ENCODE measurements at places on chromosomes 5 and 9.

- H3K27me3 ChIP-seq: no peaks in the 10 kb centered on the region
- peak overlapping the region; percentile 79 for H3K27ac ChIP-seq
- H3K4me3 ChIP-seq: peak overlapping the region; percentile 65
- H3K4me1 ChIP-seq: peaks cover 57% of the 10 kb centered on the region
- no peak for DNase-seq
These were observed 470 bp upstream of the SLC22A5 start for GRCh38 chr5:132369007-132369473.

DNA sequence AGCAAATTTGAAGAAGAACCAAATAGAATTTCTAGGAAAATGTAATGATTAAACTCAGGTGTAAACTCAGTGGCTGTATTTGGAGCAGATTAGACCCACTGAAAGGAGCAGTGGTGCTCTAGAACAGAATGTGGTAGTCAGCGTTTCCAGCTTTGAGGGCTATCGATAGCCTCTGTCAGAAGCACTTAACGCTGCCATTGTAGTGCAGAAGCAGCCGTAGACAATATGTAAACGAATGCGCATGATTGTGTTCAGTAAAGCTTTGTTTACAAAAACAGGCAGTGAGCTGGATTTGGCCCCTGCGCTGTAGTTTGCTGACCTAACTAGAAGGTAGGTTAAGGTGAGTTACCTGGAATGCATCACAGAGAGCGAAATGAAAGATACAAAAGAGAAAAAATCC, 72.0 kb downstream of the FAM78A start:
- H3K27ac ChIP-seq: no peak overlapping the region
- H3K36me3 ChIP-seq: peaks cover 77% of the 10 kb centered on the region
- no peak overlapping the region for H3K4me3 ChIP-seq
- no peaks in the 10 kb centered on the region for H3K4me1 ChIP-seq
- DNase-seq: no peak
- H3K27me3 ChIP-seq: no peaks in the 10 kb centered on the region

- no peak overlapping the region for H3K27ac ChIP-seq
- no peaks in the 10 kb centered on the region for H3K4me1 ChIP-seq
- no peak overlapping the region for H3K4me3 ChIP-seq
These were observed 36.4 kb downstream of the GLT6D1 start for GRCh38 chr9:135602789-135603481.

- no peaks in the 10 kb centered on the region for H3K4me1 ChIP-seq
- no peak overlapping the region for H3K4me3 ChIP-seq
- DNase-seq: no peak
- H3K36me3 ChIP-seq: no peaks in the 10 kb centered on the region
These were observed 543.7 kb upstream of the TLE4 start for GRCh38 chr9:79028101-79028500.

DNA sequence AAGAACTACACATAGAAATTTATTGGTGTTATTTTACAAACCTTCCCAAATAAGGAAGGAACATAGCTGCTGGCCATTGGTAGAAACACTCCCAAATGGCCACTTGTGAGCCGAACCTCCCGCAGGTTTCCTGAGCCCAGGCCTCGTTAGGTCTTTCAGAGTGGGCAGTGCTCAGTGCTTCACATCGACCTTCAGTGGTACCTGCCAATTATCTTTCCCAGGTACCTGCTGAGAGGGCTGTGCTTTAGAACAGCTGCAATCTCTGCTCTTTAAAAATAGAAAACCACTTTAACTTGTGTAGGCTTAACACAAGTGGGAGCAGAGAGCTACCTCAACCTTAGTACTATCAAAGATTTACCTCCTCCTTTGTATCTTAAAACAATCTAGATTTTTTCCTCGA, 334.1 kb downstream of the RFX3 start:
- DNase-seq: no peak
- no peak overlapping the region for H3K4me3 ChIP-seq
- no peaks in the 10 kb centered on the region for H3K4me1 ChIP-seq
- H3K36me3 ChIP-seq: no peaks in the 10 kb centered on the region
- H3K27ac ChIP-seq: no peak overlapping the region

GRCh38 chr5:69530561-69531405, 29.2 kb upstream of the GTF2H2C start:
- no peak for DNase-seq
- no peaks in the 10 kb centered on the region for H3K36me3 ChIP-seq
- H3K27me3 ChIP-seq: no peaks in the 10 kb centered on the region
- H3K4me3 ChIP-seq: no peak overlapping the region

- no peak overlapping the region for H3K27ac ChIP-seq
- DNase-seq: no peak
- no peak overlapping the region for H3K4me3 ChIP-seq
- no peaks in the 10 kb centered on the region for H3K4me1 ChIP-seq
- no peaks in the 10 kb centered on the region for H3K27me3 ChIP-seq
These were observed 20.9 kb downstream of the BRD9 start for GRCh38 chr5:871596-872298.

DNA sequence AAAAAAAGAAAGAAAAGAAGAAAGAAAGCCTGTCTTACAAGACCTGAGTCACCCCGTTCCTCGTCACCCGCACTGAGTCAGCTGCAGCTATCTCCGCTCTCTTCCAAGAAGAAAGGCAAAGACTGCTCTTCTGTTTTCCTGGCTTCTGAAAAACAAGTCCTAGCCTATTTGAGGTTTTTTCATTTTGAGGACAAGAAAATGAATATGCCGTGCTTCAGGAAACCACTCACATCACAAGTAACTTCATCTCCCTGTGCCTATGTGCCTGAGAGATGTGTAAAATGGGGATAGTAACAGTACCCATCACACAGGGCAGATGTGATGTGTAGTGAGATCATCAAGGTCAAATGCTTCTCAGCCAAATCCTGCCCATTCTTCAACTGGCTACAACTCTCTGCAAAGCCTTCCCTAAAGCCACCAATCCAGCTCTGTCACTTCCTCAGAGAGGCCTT, 78.4 kb downstream of the GLDC start:
- H3K27me3 ChIP-seq: no peaks in the 10 kb centered on the region
- peak overlapping the region; percentile 6 for H3K4me3 ChIP-seq
- peak overlapping the region; percentile 43 for H3K27ac ChIP-seq
- no peaks in the 10 kb centered on the region for H3K4me1 ChIP-seq

DNA sequence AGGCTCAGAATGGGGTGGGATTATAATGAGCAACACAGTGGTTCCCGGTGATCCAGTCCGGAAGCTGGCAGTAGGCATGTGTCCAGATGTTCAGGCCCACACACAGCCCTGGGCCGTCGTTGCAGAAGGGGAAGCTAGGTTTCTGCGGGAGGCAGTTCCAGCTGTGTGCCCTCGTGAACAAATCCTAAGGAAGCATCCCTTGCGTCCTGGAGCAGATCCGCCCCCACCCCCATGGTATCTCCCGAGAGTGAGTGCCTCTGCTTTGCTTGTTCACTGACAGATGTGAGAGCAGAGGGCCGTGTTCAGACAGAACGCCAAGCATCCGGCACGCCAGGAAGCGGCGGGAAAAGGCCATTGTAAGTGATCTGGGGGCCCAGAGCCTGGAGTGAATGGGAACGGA, 104.8 kb downstream of the PDE6A start:
- no peak for DNase-seq
- peaks cover 20% of the 10 kb centered on the region for H3K36me3 ChIP-seq
- no peak overlapping the region for H3K4me3 ChIP-seq
- no peak overlapping the region for H3K27ac ChIP-seq
- H3K4me1 ChIP-seq: no peaks in the 10 kb centered on the region

GRCh38 chr5:172598251-172599203, 42.5 kb upstream of the NEURL1B start:
- H3K36me3 ChIP-seq: no peaks in the 10 kb centered on the region
- H3K27me3 ChIP-seq: no peaks in the 10 kb centered on the region
- peaks cover 6% of the 10 kb centered on the region for H3K4me1 ChIP-seq
- no peak overlapping the region for H3K27ac ChIP-seq

DNA sequence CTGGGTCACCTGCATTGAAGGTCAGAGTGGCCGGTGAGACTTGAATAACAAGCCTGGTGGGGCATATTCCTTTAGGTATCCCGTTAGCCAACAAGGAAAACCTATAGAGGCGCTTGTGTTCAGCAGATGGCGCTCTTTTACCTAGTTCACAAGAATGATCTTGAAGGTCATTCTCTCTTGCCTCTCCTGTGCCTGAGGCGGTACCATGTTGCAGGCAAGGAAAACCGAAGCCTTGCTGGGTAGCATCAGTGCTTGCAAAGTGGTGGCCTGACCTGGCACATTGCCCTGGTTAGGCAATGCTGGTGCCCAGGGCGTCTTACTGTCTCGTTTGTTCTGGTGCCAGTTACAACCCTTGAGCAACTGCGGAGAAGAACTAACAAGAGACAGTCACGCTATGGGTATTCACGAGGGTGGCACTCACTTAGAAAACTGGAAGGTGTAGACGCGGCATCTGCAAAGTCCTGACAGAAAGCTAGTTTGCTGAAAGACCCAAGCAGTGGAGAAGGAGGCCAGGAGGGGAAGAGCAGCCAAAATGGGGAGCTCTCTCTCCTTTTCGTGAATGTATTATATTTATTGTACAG, 56.7 kb downstream of the AOPEP start:
- peak; percentile 81 for DNase-seq
- no peak overlapping the region for H3K4me3 ChIP-seq
- H3K27me3 ChIP-seq: no peaks in the 10 kb centered on the region
- H3K27ac ChIP-seq: peak overlapping the region; percentile 74

GRCh38 chr9:85401998-85402397, 339.8 kb downstream of the AGTPBP1 start:
- no peaks in the 10 kb centered on the region for H3K36me3 ChIP-seq
- DNase-seq: no peak
- no peak overlapping the region for H3K4me3 ChIP-seq
- no peaks in the 10 kb centered on the region for H3K27me3 ChIP-seq

DNA sequence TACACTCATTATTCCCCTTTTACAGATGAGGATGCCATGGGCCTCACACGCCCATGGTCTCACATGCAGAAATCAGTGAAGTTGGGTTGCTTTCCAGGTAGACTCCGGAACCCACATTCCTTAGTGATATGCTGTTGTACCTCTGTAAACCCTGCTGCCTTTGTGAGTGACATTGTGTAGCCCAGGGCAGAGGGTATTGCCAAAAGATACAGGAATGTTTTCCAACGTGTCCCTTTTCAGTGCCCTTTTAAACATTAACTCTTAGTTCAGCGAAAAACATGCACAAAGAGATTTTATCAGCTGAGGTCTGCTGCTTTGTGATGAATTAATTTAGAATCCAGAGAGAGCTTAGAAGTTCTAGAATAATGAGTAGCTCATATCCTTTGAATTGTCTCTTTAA, 38.3 kb upstream of the TRMT10B start:
- no peak overlapping the region for H3K27ac ChIP-seq
- no peak overlapping the region for H3K4me3 ChIP-seq
- no peaks in the 10 kb centered on the region for H3K36me3 ChIP-seq
- DNase-seq: no peak
- peaks cover 3% of the 10 kb centered on the region for H3K27me3 ChIP-seq
- H3K4me1 ChIP-seq: no peaks in the 10 kb centered on the region

- DNase-seq: no peak
- peaks cover 49% of the 10 kb centered on the region for H3K36me3 ChIP-seq
- no peak overlapping the region for H3K4me3 ChIP-seq
These were observed 175.1 kb upstream of the OTULINL start for GRCh38 chr5:14406554-14406849.

- H3K27me3 ChIP-seq: no peaks in the 10 kb centered on the region
- H3K4me1 ChIP-seq: no peaks in the 10 kb centered on the region
- no peaks in the 10 kb centered on the region for H3K36me3 ChIP-seq
These were observed 5.5 kb downstream of the IL31RA start for GRCh38 chr5:55856516-55857246.

GRCh38 chr5:132073231-132074013, at the start of gene CSF2:
TSS of gene CSF2 (plus strand) at chr5:132073789. CDS start at chr5:132073824, 35 bp downstream.
- no peak within 1 kb of the TSS for H3K4me3 ChIP-seq
- H3K4me1 ChIP-seq: no peaks in the 10 kb centered on the region
- H3K27me3 ChIP-seq: no peaks in the 10 kb centered on the region
- DNase-seq: no peak
- no peak within 1 kb of the TSS for H3K27ac ChIP-seq
- no peaks in the 10 kb centered on the region for H3K36me3 ChIP-seq

DNA sequence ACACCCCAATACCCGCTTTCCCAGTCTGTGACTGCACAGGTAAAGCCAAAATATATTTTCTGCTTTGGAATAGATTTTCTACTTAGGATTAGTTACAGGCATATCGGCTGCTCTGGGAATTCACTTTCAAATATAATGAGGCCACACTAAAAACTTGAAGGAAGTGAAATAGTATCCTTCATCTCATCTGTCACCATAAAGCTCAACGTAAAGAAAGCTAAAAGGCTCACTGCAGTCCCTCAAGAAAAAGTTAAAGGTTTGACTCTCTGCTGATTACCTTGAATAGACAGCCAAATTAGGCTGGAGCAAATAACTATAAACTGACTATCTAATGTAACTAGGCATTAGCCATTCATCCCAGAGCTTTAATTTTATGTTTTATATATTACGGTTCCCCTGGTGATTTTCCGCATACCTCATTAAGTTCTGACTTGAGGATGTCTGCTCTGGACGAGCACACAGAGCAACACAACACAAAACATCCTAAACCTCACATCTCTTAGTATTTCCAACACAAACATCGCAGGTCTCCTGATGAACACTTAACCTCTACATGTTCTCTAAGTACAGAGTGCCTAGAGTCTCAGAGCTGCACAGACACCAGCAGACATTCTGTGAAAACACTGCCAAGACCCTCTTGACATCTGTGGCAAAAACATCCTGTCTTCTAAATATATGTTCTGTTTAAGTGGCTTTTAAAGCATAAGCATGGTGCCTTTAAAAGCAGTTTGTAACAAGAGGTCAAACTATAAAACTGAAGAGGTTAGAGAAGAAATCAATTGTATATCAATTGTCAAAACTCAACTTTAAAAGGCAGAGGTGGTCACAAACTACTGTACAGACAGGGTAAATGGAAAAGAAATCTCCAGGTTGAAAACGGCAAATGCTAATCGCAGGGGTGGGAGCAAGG, 35.4 kb downstream of the ELAVL2 start:
- DNase-seq: no peak
- H3K4me1 ChIP-seq: no peaks in the 10 kb centered on the region
- H3K36me3 ChIP-seq: no peaks in the 10 kb centered on the region
- H3K4me3 ChIP-seq: no peak overlapping the region
- no peaks in the 10 kb centered on the region for H3K27me3 ChIP-seq

- H3K36me3 ChIP-seq: peaks cover under 1% of the 10 kb centered on the region
- H3K4me1 ChIP-seq: peaks cover 24% of the 10 kb centered on the region
- no peak overlapping the region for H3K27ac ChIP-seq
- H3K27me3 ChIP-seq: no peaks in the 10 kb centered on the region
- no peak overlapping the region for H3K4me3 ChIP-seq
These were observed 14.2 kb upstream of the CXXC5 start for GRCh38 chr5:139634028-139634325.

All from tibial artery (tissue), 4 donors.